ACHN (cell line): ENCODE measurements at places on chromosomes 2 and 18.
A peak's percentile ranks its signal among the peaks of the same experiment; 100 is the strongest.

GRCh38 chr2:240567872-240568677 lies at the start of gene RNPEPL1:
RNPEPL1 (plus strand) TSS chr2:240568484; CDS start chr2:240568587, 103 bp downstream.
- DNase-seq, result peak; percentile 58

- DNase-seq, result no peak
Observed at GRCh38 chr2:148305476-148305875, 284.6 kb downstream of the MBD5 start.

DNA sequence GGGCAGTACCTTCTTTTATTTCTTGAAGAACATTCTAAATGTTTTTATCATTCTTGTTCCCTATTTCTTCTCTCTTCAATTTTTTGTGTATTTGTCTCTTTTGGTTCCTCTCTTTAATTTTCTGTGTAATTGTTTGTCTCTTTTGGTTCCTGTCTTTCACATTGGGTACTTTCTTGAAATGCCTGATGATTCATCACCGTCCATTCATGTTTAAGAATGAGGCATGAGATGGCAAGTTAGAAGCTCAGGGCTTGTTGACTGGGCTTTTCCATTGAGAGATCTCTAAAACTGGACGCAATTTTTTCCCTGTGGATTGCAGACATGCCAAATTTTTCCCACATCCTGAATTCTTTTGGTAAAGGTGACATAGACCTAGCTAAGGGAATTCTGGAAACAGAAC lies 33.7 kb upstream of the IL1R2 start:
- DNase-seq, result no peak

DNA sequence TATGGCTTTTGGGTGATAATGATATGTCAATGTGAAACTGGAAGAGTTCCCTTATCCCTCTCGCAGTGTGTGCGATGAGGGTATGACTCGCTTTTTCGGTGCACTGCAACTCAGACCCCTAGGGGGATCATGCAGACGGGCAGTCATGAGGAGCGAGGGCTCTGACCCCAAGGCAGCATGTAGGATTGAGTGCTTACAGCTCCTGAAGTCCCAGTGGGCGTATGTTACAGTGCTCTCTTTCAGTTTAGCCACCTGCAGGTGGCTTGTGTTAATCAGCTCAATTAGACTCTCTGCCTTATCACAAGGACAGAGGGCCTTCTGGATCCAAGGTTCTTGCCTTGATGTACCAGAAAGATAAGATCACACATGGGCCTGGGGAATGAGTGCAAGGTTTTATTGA lies 1269.9 kb upstream of the GYPC start:
- no peak for DNase-seq

DNA sequence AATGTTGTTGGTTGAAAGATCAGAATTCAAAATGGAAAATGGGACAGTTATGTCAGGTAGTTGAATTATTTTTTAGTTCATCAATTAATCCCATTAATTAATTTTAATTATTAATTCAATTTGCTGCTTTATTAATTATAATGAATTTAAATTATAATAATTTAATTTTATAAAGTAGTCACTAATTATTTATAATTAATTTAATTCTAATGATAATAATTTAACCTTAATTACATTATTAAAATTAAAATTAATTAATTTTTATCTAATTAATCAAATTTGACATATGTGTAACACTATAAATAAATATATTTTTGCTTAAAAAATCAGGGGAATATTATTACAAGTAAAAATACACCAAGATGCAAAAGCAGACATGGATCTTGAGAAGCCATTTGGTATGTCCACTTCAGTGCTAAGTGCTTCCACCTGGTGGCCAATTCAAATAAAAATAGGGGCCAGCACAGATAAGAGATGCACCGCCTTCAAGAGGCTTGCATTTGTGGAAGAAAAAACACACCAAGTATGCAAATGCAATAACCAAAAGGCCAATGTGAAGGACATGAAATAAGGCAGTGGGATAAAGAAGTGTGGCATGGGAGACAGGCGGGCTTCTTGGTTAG lies 73.2 kb downstream of the MBP start:
- DNase-seq, result peak; percentile 70

GRCh38 chr2:28164280-28164801 lies 228.3 kb upstream of the FOSL2 start:
- no peak for DNase-seq

DNA sequence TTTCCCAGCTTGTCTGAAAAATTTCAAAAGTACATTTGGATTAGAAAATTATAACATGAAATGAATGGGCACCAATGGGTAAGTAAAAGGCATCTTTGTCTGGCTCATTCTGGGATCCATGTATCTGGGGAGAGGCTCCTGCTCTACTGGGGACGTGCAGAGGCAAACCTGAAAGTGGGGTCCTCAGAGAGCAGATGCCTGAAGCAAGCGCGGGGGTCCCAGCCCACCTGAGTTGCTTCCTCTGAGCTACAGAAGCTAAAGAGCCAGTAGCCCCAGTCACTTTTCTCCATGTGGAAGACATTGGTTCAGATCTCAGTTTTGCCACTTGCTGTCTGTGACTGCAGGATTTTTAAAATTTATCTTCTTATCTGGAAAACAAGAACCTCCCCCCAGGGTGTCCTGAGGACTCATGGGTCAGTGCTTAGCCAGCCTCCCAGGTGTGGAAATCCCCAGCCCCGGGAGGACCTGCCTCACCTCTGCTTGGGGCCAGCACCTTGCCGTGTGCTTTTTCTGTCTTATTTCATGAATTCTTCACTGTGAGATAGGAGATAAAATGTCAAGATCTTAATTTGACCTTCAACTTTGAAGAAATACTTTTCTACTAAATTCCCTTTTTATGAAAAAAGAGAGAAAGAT lies 25.1 kb upstream of the ODC1 start:
- DNase-seq, result no peak

GRCh38 chr2:151887164-151887563 lies 58.9 kb upstream of the ARL5A start:
- DNase-seq, result no peak

DNA sequence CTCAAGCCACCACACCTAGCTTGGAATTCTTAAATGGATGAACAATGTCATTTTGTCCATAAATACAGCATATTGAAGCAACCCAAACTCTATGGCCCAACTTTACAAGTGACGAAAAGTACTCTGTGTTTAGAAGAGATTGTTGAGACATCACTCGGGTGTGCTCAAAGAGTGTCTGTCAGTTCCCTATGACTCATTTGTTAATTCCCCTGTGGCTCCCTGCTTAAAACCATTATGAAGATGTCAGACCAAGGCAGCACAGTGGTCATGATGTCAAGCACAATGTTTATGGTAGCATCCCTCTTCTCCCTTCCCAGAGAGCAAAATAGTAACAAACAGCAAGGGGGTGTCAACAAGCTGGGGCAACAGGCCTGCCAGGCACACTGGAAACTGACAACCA lies 3.0 kb downstream of the LYG1 start:
- DNase-seq, result no peak
